ENCODE measurements at places on chromosomes 5 and 9.

DNA sequence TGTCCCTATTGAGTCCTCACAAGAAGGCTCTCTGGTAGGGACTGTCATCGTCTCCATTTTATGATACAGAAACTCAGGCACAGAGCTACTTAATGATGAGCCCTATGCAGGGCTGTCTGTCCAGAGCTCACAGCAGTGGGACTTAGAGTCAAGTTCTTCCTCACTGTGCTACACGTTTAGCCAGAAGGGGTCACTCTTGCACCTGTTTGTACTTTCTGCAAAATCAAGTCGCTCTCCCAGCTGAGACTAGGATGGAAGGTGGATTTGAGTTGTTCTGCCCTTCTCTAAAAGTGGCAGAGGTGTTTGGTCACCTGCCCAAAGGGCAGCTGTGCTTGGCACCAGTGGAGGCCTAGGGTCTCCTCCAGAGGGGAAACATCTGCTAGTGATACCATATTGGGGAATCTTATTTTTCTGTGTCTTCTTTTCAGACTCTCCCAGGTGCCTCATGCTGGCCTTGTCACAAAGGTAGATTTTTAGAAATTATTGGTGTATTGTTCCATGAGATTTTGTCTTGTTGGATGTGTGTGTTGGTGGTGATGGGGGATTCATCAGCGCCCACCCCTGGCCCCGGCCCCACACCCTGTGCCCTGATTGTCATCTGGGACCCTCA is 104.2 kb downstream of the PPARGC1B start:
- H3K4me3 ChIP-seq, result no peak overlapping the region
- no peak overlapping the region for H3K27ac ChIP-seq
- H3K4me1 ChIP-seq, result peaks cover 7% of the 10 kb centered on the region
- H3K27me3 ChIP-seq, result no peaks in the 10 kb centered on the region
- peak; percentile 85 for DNase-seq
- no peaks in the 10 kb centered on the region for H3K36me3 ChIP-seq

DNA sequence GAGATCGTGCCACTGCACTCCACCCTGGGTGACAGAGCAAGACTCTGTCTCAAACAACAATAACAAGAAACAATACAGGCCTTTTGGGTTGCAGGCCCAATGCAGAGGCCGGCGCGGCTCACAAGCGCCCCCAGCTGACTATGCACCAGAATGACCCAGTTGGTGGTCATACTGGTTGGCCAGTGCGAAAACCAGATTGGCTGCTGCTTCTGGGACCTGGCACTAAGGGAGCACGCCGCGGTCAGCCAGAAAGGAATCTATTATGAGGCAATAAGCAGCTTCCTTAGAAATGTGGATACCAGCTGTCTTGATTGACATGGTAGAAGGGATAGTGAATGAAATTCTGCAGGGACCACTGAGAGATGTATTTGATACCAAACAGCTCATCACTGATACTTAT is 35.0 kb downstream of the RANBP17 start:
- peaks cover 7% of the 10 kb centered on the region for H3K4me1 ChIP-seq
- peak; percentile 65 for DNase-seq
- H3K4me3 ChIP-seq, result no peak overlapping the region
- no peaks in the 10 kb centered on the region for H3K36me3 ChIP-seq
- H3K27ac ChIP-seq, result no peak overlapping the region

- H3K27me3 ChIP-seq, result no peaks in the 10 kb centered on the region
- peak overlapping the region; percentile 81 for H3K27ac ChIP-seq
- H3K4me1 ChIP-seq, result no peaks in the 10 kb centered on the region
- H3K4me3 ChIP-seq, result peak overlapping the region; percentile 70
- no peak for DNase-seq
Measured at GRCh38 chr5:136081217-136081591, 51.4 kb upstream of the SMAD5 start.

GRCh38 chr5:151034422-151035379 is 14.3 kb downstream of the GPX3 start:
- H3K27me3 ChIP-seq, result no peaks in the 10 kb centered on the region
- peaks cover 24% of the 10 kb centered on the region for H3K36me3 ChIP-seq
- DNase-seq, result peak; percentile 30
- H3K4me3 ChIP-seq, result no peak overlapping the region
- H3K27ac ChIP-seq, result no peak overlapping the region
- peaks cover 26% of the 10 kb centered on the region for H3K4me1 ChIP-seq

DNA sequence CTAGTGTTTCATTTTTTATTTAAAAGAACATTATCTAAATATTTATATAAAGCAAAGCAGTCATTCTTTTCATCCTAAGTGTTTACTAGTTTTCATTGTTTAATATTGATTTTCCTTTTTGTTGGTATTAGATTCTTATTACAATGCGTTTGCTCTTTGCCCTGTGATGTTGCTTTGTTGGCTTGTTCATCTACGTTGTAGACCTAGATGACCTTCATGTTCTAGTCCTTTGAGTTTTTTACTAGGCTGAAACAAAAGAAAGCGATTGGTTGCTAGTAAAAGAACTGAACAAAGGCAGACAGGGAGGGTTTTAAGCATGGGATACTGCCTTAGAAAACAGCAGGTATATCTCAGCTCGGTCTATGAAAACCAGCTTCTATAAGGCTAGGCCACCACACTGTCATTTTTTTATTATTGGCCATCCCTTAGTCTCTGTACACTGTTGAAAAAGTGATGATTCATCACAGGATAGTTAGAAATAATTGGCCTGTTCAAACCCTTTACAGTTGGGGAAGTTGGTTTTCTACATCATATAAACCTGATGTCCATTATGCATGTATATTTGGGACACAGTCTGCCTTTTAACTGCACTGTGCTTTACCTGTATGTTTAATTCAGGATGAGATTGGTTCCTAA is 119.0 kb downstream of the ZCCHC7 start:
- no peaks in the 10 kb centered on the region for H3K36me3 ChIP-seq
- no peak overlapping the region for H3K27ac ChIP-seq
- H3K27me3 ChIP-seq, result no peaks in the 10 kb centered on the region
- H3K4me1 ChIP-seq, result no peaks in the 10 kb centered on the region
- no peak overlapping the region for H3K4me3 ChIP-seq
- DNase-seq, result peak; percentile 12

GRCh38 chr9:78606001-78606379 is 309.1 kb downstream of the PSAT1 start:
- no peaks in the 10 kb centered on the region for H3K36me3 ChIP-seq
- H3K27me3 ChIP-seq, result no peaks in the 10 kb centered on the region
- 0 out of 2 replicates have a peak, but pooled peaks cover 9% of the 10 kb centered on the region for H3K4me1 ChIP-seq
- H3K4me3 ChIP-seq, result no peak overlapping the region
- DNase-seq, result no peak
- H3K27ac ChIP-seq, result no peak overlapping the region

DNA sequence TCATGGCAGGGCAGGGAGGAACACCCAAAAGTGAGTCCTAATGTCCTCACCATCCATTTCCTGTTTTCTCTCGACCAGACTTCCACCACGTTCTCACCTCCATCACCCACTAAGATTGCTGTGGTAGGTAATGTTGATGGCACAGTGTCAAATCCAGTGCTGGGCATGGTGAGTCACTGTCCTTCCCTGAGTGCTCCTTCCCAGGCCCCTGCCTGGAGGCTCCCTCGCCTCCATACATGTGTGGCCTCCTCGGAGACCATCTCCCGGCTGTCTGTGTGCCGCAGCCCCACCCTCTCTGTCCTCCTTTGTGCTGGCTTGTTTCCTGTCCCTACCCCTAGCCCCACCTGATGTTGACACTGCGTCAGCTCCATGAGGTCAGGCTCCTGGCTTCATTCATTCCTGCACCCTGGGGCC is 177.5 kb downstream of the SYK start:
- no peaks in the 10 kb centered on the region for H3K27me3 ChIP-seq
- no peak for DNase-seq
